ENCODE measurements at places on chromosomes 3 and 15.

GRCh38 chr3:57109437-57110199 is 49.2 kb downstream of the SPATA12 start:
- no peak for DNase-seq
- H3K4me3 ChIP-seq: no peak overlapping the region
- peaks cover 18% of the 10 kb centered on the region for H3K27me3 ChIP-seq
- peaks cover 6% of the 10 kb centered on the region for H3K4me1 ChIP-seq

DNA sequence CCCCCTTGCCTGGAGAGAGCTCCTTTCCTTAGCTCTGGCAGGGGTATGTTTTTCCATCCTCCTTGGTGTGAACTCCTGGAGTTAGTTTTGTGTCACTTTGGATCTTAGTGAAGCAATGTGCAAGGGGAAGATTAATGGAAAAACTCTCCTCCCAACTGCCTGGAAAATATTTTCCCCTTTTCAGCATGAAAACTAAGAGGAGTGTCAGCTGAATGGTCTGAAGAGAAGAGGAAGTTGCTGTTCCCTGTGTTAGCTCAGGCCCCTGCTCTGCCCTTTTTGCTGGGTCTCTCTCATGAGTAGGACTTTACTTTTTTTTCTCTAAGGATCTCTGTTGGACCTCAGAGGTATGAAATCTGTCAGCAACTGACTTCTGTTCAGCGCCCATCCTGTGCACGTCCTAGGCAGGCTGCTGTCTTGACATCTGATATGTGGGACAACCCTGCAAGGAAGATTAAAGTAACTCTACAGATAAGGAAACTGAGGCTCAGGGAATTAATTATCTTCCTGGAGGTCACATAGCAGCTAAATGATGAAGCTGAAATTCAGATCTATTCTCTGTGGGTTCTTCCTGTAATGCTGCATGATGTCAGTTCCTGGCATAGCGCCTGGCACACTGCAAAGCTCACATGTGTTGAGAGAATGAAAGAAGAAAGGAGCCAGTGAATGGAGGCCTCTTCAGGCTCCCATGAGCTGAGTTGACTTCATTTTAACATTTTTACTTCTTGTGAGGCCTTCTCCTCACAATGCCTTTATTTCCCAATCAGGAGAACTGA is 109.7 kb upstream of the GALNT15 start:
- no peak overlapping the region for H3K4me3 ChIP-seq
- H3K36me3 ChIP-seq: no peaks in the 10 kb centered on the region
- H3K27me3 ChIP-seq: peaks cover 38% of the 10 kb centered on the region

GRCh38 chr15:94027581-94027980 is 203.8 kb upstream of the MCTP2 start:
- H3K27ac ChIP-seq: no peak overlapping the region
- no peaks in the 10 kb centered on the region for H3K36me3 ChIP-seq
- H3K4me1 ChIP-seq: no peaks in the 10 kb centered on the region
- H3K27me3 ChIP-seq: peaks cover 82% of the 10 kb centered on the region

DNA sequence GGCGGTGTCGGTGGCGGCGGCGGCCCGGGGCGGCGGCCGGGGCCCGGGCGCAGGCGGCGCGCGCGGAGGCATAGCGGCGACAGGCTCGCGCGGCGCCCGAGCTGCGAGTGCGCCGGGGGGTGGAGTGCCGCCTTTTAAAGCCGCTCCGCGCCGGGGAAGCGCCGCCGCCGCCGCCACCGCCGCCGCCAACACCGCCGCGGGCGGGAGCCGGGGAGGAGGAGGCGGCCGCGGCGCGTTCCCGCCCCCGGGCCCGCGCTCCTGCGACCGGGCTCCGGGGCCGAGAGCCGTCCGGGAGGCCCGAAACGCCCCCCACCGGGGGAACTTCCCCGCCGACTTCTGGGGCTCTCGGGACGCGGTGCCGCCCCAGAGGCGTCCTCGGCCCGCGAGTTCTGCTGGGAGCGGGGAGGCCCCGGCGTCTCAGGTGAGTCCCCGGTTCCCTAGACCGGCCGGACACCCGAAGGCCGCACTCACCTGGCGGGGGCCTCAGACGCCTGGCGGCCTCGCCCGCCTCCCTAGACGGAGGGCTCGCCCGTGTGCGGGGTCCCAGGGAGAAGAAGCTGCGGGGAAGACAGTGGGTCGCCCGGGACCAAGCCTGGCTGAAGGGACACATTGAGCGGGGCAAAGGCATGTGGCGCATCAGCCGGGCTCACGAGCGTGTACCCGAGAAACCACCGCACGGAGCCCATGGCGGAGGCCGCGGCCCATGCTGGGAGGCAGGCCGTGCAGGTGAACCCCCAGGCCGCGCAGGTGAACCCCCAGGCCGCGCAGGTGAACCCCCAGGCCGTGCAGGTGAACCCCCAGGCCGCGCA is at the start of gene PCSK6:
TSS of gene PCSK6 (minus strand) at position 109 of the 809 bp plus-strand sequence. CDS start at position 72, 37 bp downstream.
- peaks cover 3% of the 10 kb centered on the region for H3K36me3 ChIP-seq
- peaks cover 62% of the 10 kb centered on the region for H3K27me3 ChIP-seq
- H3K4me3 ChIP-seq: no peak within 1 kb of the TSS
- H3K4me1 ChIP-seq: peaks cover 5% of the 10 kb centered on the region
- no peak within 1 kb of the TSS for H3K27ac ChIP-seq
- DNase-seq: no peak

DNA sequence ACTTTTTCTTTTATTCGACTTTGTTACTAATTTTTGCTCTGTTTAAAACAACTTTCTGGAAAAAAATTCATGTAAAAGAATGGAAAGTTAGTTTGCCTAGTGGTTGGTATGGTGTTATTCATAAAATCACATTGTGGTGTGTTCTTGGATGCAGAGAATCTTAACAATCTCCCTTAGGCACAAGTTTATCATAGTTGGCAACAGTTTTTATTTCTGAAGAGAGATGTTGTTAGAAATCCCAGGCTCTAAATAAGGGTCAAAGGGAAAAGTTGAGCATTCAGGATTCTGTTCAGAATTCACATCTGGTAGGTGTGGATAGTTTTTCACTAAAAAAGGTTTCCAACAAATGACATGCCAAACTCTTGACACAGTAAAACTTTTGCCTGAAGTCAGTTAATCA is 6.4 kb downstream of the DUT start:
- DNase-seq: no peak
- H3K36me3 ChIP-seq: peaks cover 23% of the 10 kb centered on the region
- H3K27ac ChIP-seq: no peak overlapping the region

DNA sequence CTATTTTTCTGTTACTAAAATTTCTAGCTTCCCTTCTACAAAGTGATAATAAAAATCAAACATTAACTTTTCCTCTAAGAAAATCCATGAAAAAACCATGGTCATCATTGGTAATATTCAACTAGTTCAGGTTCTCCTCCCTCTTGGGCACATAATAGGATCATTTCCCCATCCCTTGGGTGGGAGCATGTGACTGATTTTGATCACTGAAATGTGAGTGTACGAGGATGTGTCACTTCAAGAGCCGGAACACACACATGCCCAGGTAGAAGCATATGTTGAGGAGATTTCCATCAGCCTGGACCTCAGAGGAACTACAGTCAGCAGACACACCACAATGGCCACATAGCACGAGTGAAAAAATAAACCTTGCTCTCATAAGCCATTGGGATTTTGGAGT is 36.1 kb downstream of the AP3S2 start:
- H3K4me1 ChIP-seq: no peaks in the 10 kb centered on the region
- no peak for DNase-seq
- H3K27me3 ChIP-seq: no peaks in the 10 kb centered on the region
- H3K36me3 ChIP-seq: peaks cover 21% of the 10 kb centered on the region
- H3K4me3 ChIP-seq: no peak overlapping the region
- H3K27ac ChIP-seq: no peak overlapping the region

GRCh38 chr3:28295898-28296490 is 52.5 kb upstream of the ZCWPW2 start:
- H3K4me3 ChIP-seq: peak overlapping the region; percentile 86
- H3K36me3 ChIP-seq: peaks cover 26% of the 10 kb centered on the region
- DNase-seq: no peak
- H3K27me3 ChIP-seq: no peaks in the 10 kb centered on the region
- peaks cover 45% of the 10 kb centered on the region for H3K4me1 ChIP-seq

DNA sequence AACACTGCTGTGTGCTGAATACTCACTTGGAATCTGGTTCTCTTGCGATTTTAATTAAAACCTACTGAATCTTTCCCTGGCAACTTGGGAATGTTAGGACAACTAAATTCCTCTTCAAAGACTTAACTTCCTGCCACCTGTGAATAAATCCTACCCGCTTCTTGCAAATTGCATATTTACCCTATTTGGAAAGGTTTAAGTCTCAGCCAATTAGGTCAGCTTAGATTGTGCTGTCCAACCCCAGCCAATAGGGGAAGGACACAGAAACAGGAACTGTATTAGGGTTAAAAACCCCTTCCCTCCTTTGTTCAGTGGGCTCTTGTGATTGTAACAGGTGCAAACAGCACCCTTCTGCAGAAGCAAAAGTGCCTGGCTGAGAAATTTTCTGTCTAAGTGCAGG is 38.6 kb upstream of the FSTL1 start:
- no peaks in the 10 kb centered on the region for H3K36me3 ChIP-seq
- no peaks in the 10 kb centered on the region for H3K4me1 ChIP-seq
- DNase-seq: no peak
- peaks cover 83% of the 10 kb centered on the region for H3K27me3 ChIP-seq
- no peak overlapping the region for H3K4me3 ChIP-seq
- H3K27ac ChIP-seq: no peak overlapping the region

GRCh38 chr3:86244905-86245304 is 746.0 kb downstream of the VGLL3 start:
- no peak for DNase-seq
- no peak overlapping the region for H3K27ac ChIP-seq
- H3K36me3 ChIP-seq: no peaks in the 10 kb centered on the region

DNA sequence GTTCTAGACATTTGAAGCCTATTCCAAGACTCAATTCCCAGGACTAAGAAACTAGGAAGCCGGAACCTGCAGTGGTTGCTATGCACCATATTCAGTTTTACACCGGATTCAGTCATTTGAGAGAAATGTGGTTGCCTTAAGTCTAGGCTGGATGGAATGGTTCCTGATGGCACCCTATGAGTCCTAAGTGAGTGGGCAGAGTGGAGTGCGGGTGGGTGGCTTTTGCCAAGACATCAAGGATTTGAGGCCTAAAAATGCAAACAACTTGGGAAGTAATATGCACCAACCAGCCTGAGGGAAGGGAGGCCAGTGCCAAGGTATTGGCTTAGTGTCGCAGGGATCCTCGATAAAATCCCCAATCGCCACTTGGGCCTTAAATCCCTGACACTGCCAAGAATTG is 4.2 kb upstream of the CD276 start:
- DNase-seq: no peak
- no peaks in the 10 kb centered on the region for H3K36me3 ChIP-seq
- H3K4me1 ChIP-seq: no peaks in the 10 kb centered on the region
- H3K27me3 ChIP-seq: peaks cover 37% of the 10 kb centered on the region

GRCh38 chr3:100213891-100214573 is 46.8 kb upstream of the TBC1D23 start:
- peaks cover 40% of the 10 kb centered on the region for H3K27me3 ChIP-seq
- H3K4me3 ChIP-seq: no peak overlapping the region
- H3K27ac ChIP-seq: no peak overlapping the region
- DNase-seq: no peak
- peaks cover 13% of the 10 kb centered on the region for H3K4me1 ChIP-seq
- peaks cover 1% of the 10 kb centered on the region for H3K36me3 ChIP-seq

- DNase-seq: no peak
- H3K36me3 ChIP-seq: no peaks in the 10 kb centered on the region
- no peak overlapping the region for H3K27ac ChIP-seq
- H3K4me1 ChIP-seq: no peaks in the 10 kb centered on the region
- no peaks in the 10 kb centered on the region for H3K27me3 ChIP-seq
Measured at GRCh38 chr3:29804044-29804443, 523.2 kb downstream of the RBMS3 start.

DNA sequence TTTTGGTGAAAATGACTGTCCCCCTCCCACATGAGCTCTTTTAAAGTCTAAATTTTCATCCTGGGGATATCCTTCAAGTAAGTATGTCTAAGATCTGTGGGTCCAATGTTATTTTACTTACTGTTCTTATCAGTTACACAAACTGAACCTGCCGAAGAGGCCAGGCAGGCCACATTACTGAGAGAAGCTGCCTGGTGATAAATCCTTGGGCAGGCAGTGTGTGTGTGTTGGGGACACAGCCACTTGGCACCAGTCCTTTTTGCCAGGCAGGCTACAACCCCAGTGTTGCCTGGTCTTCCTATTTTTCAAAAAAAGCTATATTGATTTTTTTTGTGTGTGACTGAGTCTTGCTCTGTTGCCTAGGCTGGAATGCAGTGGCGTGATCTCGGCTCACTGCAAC is 50.6 kb upstream of the RASA2 start:
- H3K27ac ChIP-seq: peak overlapping the region; percentile 59
- H3K27me3 ChIP-seq: no peaks in the 10 kb centered on the region
- H3K4me1 ChIP-seq: peaks cover 64% of the 10 kb centered on the region
- no peak for DNase-seq
- peaks cover 27% of the 10 kb centered on the region for H3K36me3 ChIP-seq

- H3K4me3 ChIP-seq: peak overlapping the region; percentile 23
- H3K27me3 ChIP-seq: no peaks in the 10 kb centered on the region
- H3K36me3 ChIP-seq: peaks cover 3% of the 10 kb centered on the region
- H3K27ac ChIP-seq: no peak overlapping the region
- no peak for DNase-seq
Measured at GRCh38 chr3:58349792-58350626, 17.3 kb downstream of the PXK start.

GRCh38 chr3:117137065-117137464 is 427.5 kb downstream of the TUSC7 start:
- DNase-seq: no peak
- H3K4me1 ChIP-seq: no peaks in the 10 kb centered on the region
- no peaks in the 10 kb centered on the region for H3K36me3 ChIP-seq
- no peak overlapping the region for H3K27ac ChIP-seq
- H3K4me3 ChIP-seq: no peak overlapping the region

DNA sequence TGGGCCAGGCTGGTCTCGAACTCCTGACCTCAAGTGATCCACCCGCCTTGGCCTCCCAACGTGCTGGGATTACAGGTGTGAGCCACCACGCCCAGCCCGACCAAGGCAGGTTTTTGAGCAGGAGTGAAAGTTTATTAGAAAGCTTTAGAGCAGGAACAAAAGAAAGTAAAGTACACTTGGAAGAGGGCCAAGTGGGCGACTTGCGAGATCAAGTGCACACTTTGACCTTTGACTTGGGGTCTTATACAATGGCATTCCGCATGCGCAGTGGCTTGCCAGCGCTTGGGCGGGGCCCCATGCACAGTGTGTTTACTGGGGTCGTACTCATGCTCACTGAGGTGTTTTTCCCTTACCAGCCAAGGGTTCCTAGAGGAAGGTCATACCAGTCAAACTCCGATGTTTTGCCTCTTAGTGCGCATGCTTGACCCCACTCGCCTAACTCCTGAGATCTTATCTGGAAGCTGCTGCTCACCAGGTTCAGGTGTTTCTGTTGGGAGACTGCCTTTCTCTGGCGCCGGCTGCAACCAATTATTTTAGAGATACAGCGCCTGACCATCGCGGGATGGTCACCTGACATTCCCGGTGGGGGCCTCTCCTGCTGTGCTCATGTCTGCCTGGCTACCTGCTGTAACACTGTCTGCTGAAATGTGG is 46.9 kb upstream of the FLNB start:
- no peaks in the 10 kb centered on the region for H3K27me3 ChIP-seq
- no peak overlapping the region for H3K4me3 ChIP-seq
- DNase-seq: no peak
- H3K4me1 ChIP-seq: no peaks in the 10 kb centered on the region
- H3K27ac ChIP-seq: no peak overlapping the region
- H3K36me3 ChIP-seq: no peaks in the 10 kb centered on the region

GRCh38 chr15:81612631-81613030 is 238.6 kb upstream of the TMC3 start:
- no peaks in the 10 kb centered on the region for H3K4me1 ChIP-seq
- no peak for DNase-seq
- H3K4me3 ChIP-seq: no peak overlapping the region
- peaks cover 25% of the 10 kb centered on the region for H3K27me3 ChIP-seq

Data from central memory CD8-positive, alpha-beta T cell (primary cell).